ENCODE measurements at places on chromosomes 6 and 20.

DNA sequence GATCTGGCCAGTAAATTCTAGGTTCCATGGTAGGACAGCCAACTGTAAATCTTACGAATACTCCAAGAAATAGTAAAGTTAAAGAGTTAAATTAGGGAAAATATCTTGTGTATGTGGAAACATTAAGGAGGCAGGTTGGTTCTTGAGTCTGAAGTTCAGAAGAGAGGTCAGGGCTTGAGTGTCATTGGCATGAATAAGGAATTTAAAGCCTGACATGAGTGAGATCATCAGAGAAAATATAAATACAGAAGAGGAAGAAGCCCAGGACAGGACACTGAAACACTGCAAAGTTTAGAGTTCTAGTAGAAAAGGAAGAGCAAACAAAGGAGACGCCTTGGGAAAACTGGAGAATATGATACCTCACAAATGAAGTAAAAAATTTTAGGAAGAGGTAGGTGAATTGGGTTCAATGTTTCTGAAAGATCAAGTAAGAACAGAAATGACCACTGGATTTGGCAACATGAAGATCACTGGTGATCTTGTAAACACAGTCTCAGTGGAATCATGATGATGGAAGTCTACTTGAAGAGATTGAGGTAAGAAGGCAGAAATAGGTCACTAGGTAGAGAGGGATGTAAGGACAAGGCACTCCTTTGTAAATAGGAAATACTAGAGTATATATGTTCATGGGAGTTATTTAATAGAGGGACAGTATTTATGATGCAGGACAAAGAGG, 41.6 kb upstream of the SYNCRIP start:
- DNase-seq, result no peak

- DNase-seq, result no peak
Observed at GRCh38 chr6:133645966-133646740, 242.8 kb upstream of the TCF21 start.

DNA sequence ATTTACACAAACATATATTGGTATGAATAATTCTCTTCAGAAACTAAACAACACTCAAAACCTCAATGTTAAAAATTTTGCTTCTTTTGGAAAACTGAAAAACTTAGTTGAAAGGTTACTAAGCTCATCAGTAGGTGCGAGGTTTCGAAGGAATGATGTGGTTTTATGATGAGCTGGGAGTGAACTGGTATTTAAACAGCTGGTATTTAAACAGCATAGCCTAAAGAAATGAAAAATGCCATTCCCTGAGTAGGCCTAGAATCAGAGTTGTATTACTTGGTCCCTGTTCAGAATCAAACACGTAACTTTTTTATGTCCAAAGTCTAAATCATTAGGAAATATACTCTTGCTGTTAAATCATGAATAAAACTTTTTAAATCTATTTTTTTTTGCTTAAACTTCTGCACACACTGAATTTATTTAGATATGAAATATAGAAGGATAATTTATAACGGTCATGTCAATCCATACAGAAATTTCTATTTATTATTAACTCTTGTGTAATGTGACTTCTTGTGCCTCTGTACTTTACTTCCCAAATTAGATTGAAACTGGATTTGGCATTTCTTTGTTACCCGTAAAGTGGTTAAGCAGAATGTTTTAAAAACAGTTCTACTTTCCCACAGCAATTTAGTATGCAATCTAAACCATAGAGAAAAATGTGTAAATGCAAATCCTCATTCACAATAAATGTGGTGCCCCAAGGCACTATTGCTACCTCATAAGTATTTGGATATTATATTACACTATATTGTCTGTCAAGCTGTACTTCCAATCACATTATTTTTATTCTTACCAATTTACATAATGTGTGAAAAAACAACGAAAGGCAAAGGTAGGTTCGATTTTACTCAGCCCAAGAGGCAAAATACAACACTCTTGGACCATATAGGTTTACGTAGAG, 124.1 kb downstream of the HS3ST5 start:
- no peak for DNase-seq

- no peak for DNase-seq
Observed at GRCh38 chr6:89768324-89768723, 51.3 kb downstream of the MDN1 start.

DNA sequence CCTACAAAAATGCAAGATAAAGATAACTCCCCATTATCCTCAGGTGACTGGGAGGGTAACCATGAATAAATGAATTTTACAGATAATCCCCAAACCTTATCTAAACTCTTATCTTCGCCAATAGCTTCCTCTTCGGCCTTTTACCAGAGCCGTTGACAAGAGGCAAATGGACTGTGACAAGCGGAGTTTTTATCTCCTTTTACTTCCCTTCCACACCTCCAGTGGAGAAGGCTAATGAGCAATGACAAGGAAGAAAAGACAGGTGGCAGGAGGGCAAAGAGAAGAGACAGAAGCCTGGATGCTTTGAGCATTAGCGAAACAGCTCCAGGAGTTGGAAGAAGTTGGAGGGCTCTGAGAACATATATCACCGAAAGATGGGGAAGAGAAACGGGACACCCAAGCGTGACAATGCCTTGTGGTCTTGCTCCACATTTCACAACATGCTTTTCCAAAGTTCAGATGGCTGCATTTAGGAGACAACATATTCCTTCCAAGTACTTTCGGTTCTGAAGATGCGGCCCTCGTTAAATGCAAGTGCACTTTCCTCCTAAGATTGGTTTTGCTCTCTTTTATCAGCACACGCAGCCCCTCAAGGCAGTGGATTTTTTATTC, 69.2 kb downstream of the PRDM1 start:
- no peak for DNase-seq

DNA sequence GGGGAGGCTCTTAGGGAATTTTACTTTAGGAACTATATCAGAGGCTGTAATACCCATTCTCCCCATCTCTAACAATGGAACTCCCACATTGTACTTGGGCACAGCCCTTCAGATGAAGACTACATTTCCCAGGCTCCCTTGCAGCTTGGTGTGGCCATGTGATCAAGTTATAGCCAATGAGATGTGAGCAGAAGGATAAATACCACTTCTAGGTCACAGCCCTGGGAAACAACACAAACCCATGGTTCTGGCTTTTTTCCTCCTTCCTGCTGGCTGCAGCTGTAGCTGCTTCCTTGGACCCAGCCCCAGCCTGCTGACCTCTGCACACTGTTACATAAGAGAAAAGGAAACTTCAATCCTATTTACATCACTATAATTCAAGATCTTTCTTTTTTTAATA, 445.9 kb upstream of the JARID2 start:
- DNase-seq, result peak; percentile 60

GRCh38 chr6:41051873-41052272, 1.1 kb upstream of the APOBEC2 start:
- no peak for DNase-seq

DNA sequence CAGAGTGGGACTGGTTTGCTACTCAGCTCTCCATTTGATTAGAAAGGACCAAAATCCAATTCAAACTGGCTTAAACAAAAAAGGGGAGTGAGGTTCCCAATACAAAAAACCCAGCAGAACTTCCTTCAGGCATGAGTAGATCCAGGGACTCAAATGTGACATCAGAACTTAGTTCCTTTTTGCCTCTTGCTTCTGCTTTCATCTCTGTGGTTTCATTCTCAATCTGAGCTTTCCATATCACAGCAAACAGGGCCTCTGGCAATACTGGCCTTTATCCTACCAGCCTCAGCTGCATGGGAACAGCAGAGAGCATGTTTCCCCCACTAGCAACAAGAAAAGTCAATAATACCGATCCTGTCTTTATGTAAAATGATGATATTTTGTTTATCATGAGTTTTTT, 28.6 kb upstream of the PRELID3B start:
- no peak for DNase-seq

DNA sequence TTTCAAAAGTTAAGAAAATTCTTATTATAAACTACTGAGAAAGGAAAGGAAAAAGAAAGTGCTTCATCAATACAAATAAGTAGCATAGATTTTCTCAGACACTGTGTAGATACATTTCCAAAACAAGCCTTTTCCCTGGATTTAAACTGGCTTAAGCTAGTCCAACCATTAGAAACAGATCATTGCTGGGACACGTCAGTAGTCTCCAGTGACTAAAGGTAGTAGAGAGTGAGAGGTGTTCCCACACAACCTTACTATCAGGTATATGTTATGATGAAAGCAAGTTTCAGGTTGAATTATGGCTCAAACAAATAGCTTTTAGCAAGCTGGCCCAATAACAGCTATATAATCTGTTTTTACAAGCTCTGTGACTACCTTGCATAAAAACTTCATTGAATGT, 47.3 kb upstream of the SLC2A12 start:
- no peak for DNase-seq

GRCh38 chr6:64591676-64592036, 956.1 kb downstream of the PHF3 start:
- no peak for DNase-seq

DNA sequence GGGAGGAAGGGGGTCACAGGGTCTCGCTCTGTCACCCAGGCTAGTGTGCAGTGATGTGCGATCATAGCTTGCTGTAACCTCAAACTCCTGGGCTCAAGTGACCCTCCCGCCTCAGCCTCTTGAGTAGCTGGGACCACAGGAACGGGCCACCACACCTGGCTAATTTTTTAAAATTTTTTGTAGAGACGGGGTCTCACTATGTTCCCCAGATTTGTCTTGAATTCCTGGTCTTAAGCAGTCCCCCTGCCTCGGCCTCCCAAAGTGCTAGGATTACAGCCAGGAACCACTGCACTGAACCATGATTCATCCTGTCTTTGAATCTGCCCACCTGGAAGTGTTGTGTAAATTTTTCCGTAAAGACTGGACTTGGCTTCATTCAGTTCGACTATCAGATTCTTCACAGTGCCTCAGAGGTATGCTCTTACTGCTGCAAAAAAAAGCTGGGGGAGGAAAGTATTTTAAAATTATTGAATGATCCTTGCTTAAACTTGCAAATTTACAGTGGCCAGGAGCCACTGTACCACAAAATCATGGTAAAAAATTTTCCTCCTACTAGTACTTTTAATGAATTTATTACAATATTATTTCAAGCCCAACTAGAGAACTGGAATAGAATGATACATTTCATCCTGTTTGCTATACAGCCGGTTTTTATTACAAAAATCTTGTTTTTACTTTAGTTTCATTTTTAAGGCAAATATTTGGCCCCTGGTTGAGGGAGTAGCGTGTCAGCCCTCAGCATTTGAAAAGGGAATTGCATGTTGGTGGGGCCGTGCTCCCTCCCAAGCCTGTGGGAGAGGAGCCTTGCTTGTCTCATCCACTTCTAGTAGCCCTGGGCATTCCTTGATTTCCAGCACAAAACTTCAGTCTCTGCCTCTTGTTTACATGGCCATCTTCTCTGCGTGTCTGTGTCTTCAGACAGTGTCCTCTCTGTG, 202.5 kb upstream of the SGK1 start:
- no peak for DNase-seq

DNA sequence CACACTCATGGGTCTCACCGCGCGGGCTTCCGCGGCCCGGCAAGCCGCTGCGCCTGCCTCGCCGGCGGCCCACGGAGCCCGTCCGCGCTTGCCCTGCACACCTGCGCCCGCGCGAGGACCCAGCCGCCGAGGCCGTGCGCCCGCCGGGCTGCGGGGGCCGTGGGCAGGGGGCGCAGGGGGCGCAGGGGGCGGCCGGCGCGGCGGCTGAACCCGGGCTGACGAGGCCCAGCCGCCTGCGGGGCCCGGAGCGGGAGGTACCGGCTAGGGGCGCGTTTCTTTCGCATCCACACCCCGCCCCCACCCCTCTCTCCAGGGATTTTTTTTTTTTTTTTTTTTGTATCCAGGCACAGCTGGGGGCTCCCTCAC, 43.8 kb upstream of the OSTM1 start:
- no peak for DNase-seq

DNA sequence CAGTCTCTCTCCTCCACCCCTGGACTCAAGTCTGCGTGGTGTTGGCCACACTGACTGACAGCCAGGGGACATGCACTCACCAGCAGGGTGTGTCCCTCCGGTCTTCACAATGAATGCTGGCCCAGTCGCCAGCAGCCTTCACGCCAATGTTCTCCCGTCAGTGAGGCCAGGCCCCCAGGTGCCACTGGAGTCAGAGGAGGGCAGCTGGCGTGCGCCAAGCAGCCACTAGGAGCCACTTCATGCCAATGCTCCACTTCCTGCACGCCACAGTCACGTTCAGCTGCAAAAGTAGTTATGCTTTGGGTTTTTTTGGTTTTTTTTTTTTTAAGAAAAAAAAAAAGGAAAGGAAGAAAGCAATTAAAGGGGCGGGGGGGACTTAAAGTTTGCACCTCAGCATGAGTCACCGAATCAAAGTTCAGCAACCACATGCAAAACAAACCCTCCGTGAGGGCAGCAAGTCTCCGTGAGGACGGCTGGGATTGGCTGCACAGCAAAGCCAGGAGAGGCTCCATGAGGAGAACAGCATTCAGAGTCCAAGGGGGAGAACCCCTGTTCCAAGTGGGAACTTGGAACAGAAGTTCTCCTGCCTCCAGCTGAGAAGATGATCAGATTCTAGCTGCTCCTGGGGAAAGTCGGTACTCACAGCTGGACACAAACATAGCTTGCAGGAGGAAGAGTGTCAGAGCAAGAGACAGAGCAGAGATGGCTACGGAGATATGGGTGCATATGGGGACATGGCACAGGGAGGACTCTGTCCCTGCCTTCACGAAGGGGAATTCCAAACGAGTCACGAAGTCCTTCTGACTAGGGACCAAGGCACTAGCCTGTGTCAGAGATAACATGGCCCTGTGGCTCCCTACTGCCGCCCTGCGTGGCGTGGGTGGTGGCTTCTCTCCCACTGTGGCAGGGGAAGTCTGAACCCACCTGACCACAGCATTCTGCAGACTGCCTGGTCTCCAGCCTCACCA, at the start of gene ZC3H12D:
ZC3H12D (minus strand) TSS at position 282 of the 968 bp plus-strand sequence. CDS start 10,471 bp downstream, outside the sequence.
- DNase-seq, result peak; percentile 88

- no peak for DNase-seq
Observed at GRCh38 chr20:5822569-5822968, 72.4 kb downstream of the SHLD1 start.

GRCh38 chr6:134903448-134903847, 46.5 kb downstream of the ALDH8A1 start:
- no peak for DNase-seq

DNA sequence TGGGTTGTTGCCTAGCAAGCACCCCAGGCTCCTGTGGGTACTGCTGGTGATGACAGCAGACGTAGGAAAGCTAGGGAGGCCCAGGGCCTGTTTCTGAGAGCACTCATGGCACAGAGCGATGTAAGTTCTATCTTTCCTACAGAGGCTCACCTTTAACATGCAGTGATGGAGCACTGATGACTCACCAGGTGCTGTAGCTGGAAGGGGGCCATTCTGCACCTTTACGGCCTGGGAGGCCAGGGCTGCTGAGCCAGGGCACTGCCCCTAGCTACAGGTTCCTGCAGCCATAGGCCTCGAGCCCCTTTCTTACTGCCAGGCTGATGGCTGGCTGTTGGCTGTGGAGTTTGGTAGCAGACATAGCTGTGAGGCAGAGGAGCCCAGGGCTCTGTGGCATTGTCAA, 31.1 kb upstream of the GPR6 start:
- no peak for DNase-seq

GRCh38 chr6:109979033-109979921, 1.2 kb downstream of the GPR6 start:
- DNase-seq, result no peak

DNA sequence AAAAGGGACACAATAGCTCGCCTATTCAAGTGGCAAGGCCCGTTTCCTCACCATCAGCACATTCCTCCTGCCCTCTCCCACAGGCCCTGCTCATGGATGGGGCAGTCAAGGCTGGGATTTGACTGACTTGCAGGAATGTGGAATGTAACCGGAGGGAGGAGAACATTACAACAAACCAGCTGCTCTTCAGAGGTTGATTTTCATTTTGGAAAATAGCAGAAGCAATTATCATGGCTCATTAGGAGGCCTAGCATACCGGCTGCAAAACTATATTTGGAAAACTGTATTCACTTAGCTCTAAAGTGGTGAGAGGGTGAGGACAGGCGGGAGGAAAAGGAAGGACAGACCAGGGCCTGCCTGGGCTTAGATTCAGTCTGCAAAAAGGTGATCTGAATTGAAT, 283.7 kb downstream of the CD83 start:
- no peak for DNase-seq

GRCh38 chr6:163288066-163288465, 126.5 kb upstream of the QKI start:
- no peak for DNase-seq
